ENCODE measurements at places on chromosomes 11 and 22.

- peak; percentile 33 for DNase-seq
These were observed 254.8 kb downstream of the GUCY1A2 start for GRCh38 chr11:106763501-106763900.

DNA sequence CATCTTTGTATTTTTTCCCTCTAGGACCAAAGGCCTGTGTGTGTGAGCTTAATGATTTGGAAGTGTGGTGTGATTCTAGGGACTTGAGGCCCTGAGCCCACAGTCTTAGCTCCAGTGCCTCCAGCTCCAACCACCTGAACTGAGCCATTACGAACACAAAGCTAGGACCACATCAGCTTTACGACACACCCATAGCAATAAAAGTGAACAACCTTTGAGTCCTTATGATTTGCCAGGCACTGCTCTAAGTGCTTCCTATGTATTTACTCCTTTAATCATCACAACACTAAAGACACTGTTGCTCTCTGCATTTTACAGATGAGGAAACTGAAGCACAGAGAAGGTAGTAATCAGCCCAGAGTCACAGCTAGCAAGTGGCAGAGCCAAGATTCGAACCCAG is 126.4 kb downstream of the EHF start:
- DNase-seq: no peak

GRCh38 chr11:67368621-67369020 is 4.8 kb downstream of the CLCF1 start:
- DNase-seq: no peak

GRCh38 chr11:122895563-122895962 is 13.0 kb downstream of the JHY start:
- no peak for DNase-seq

DNA sequence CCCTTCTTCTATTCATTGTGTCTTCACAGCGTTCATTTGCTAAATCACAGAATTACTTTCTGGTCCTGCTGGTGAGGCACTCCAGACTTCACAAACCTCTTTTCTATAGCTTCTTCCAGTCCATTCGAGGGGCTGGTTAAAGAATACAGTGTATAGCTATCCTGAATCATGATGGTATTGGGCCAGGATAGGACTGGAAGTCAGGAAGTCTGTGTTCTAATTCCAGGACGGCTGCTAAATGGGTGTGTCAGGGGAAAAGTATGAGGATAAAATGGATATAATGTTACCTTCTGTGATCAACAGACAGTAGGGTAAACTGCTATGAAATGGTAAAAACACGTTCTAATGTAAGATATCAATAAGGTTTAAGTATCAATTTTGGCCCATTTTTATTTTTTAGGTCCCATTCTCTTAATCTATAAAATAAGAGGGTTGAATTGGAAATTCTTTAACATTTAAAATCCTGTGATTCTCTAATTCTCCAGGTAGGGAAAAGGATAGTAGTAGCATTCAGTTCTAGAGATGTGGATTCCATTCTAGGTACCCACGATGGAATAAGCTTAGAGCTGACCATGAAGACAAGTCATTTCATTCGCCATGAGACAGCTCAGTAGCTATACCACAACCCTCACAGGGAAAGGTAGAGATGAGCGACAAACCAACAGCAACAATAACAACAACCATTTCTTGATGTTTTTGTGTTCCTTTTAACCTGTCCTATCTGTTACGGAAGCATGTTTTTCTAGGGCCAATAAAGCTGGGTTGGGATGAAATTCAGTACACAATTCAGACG is 96.1 kb downstream of the SLC1A2 start:
- no peak for DNase-seq

GRCh38 chr11:120577041-120577440 is 65.5 kb downstream of the GRIK4 start:
- DNase-seq: no peak

GRCh38 chr11:78365381-78365792 is 52.2 kb downstream of the GAB2 start:
- DNase-seq: no peak

- no peak for DNase-seq
These were observed 177.3 kb upstream of the SORL1-AS1 start for GRCh38 chr11:121630041-121630440.

DNA sequence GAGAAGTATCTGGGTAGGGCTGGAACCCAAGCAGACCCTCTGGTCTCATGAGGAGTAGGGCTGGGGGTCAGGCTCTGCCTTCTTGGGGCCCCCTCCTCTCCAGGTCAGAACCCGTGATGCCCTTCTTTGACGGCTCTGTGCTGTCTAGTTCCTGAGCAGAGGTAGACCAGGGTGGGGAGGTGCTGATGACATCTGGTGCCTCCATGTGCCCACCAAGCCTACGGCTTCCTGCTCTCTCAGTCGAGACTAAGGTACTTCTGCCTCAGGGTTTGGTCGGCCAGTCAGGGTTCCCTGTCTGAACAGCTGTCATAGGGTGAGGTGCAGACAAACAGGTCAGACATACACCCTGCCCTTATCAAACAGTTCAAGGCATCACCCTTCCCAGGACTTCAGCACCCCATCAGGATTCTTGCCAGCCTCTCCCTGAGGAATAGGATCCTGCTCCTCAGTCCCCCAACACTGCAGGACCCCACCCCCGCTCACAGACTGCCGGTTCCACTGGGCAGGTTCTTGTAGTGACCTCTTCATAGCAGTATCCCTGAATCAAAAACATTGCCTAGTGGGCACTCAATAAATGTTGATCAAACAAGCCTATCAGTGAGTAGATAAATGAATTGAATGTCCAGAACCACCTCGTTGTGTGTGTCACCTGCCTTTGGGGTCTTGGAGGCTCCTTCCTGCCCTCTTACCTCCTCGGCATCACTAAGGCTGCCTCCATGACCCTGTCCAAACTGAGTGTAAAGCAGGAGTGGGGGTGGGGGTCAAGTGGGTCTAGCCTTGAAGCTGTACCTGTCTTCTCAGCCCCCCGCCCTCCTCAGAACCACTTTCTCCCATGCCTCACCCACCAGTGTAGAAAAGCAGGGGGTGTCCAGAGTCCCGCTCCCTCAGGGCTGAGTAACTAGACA is 158.2 kb downstream of the BUD13 start:
- DNase-seq: no peak
